Activated CD4-positive, alpha-beta T cell treated with anti-CD3 and anti-CD28 coated beads, Interleukin-2, Interleukin-6, amounts not matched to agents 100 ng/mL and 50 ng/mL, durations not matched to agents 16 hours and 8 hours (primary cell): ENCODE measurements at places on chromosomes 3 and 15.

GRCh38 chr3:12948371-12948770, 107.0 kb upstream of the RPL32 start:
- DNase-seq = no peak

DNA sequence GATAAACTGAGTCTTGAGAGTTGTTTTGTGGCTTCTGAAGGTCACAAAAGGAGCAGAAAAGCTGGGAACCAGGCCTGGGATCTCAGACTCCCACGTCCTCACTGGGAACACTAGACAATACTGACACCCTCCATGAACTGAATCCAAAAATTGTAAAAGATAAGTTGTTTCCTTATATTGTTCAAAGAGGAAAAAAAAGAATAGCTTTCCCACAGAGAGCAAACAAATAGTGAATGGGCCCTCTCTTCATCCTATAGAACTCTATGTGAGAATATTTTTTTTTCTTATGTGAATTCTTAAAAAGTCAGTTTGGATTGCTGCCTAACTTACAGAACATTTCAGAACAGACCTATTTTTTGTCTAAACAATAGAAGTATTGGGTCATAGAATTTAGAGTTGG, 203.5 kb downstream of the MECOM start:
- DNase-seq = no peak

DNA sequence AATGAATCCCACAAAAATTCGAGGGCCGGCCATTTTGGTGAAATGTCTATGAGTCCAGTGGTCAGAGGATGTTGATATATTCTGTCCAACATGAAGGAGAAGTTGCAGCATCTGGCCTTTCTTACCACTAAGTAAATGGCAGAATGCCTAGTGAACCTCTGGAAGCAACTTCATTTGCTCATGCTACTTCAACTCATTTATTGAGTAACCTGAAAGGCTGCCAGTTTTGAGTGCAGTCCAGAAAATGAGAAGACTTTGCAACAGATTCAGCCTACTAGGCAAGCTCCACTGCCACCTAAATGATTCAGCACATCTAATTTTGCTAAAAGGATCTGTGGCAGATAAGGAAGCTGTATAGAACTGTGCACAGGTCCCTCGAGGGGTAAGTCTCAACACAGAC, 265.0 kb downstream of the OPA1 start:
- no peak for DNase-seq

DNA sequence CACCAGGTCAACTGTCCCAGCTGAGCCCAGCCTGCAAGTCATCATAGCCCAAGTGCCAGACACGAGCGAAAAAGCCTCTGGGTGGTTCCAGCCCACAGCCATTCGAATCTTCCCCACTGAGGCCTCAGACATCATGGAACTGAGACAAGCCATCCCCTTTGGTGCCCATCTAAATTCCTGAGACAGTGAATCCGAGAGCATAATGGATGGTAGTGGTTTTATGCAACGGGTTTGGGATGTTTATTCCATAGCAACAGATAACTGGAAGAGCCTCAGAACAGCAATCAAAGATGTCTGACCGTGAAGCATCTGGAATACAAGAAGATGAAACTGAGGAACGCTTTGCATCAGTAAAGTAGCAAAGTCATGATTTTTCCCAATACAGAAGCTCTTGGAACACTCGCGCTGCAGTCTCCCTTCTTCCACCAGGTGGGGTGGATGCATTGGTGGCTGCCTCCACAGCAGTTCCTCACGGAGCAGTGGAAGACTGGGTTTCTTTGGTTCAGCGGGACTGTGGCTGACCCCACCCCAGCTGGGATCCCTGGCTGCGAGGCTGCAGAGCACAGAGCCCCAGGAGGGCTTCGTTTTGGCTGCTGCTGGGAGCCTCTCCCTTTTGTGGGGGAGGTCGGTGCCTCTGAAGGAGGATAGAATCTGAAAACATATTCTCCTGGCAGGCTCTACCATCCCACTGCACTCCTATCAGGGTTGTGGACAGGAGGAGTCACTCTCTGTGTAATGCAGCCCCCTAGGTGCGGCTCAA, 26.4 kb upstream of the PDE8A start:
- DNase-seq = no peak

- DNase-seq = no peak
Measured at GRCh38 chr15:76823890-76824289, 81.2 kb downstream of the SCAPER start.

DNA sequence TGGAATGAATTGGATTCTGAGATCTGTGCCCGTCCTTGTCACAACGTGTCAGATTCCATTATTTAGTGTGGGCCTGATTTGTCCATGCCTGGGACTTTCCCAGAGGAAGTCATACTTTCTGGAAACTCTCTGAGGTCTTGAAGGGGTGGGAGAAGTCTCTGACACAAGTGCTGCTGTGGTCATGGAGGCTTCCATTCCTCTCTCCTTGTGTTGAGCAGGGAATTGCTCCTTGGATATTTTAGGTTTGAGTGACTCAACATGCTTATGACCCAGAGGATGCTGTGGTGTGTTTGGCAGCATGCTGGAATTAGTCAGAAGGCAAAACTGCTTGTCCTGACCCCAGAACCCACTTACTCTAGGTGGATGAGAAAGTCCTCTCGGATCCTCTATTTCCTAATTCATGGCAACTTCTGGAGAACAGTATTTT, 132.1 kb downstream of the LPP start:
- DNase-seq = peak; percentile 44
